Thoracic aorta (tissue), 2 donors: ENCODE measurements at places on chromosomes 3 and 15. TPM values are rescaled to one million over a fixed set of nuclear protein-coding genes. Genes with fewer than 3 reads are reported as not detected.

GRCh38 chr15:50275908-50276307 is 10.4 kb upstream of the HDC start:
- no peak for DNase-seq

DNA sequence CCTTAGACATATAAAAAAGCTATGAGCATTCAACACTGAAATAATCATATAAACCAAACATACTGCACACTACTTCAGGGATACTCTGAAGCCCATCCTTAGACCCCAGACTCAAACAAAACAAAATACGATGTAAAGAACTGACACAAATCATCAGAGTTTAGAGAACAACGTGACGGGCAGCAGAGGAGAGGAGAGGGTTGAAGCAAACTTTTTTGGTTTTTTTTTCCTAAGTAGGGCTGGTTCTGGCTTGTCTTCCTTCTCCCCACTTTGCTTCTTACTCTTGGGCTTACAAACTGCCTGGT is 34.7 kb downstream of the GAP43 start:
- no peak for DNase-seq

- no peak for DNase-seq
Measured at GRCh38 chr3:13123765-13124164, 50.5 kb upstream of the IQSEC1 start.

Gene CD96
- 13.7 TPM for total RNA-seq

- DNase-seq = no peak
Measured at GRCh38 chr15:99247062-99247461, 2.3 kb downstream of the TTC23 start.

DNA sequence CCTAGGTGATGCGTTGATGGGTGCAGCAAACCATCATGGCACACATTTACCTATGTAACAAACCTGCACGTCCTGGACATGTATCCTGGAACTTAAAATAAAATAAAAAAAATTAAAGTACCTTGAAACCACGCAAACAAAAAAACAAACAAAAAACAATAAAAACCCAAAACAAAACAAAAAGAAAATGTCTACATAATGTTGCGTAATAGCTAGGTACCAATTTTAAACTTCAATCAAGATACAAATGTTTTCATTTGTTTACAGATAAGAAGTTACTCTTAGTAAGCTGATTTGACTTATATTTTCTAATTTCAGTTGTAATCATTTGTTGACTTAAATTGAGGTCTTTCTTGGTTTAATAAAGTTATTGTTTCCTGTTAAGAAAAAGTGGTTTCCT is 349.6 kb upstream of the KCNMB2 start:
- no peak for DNase-seq

DNA sequence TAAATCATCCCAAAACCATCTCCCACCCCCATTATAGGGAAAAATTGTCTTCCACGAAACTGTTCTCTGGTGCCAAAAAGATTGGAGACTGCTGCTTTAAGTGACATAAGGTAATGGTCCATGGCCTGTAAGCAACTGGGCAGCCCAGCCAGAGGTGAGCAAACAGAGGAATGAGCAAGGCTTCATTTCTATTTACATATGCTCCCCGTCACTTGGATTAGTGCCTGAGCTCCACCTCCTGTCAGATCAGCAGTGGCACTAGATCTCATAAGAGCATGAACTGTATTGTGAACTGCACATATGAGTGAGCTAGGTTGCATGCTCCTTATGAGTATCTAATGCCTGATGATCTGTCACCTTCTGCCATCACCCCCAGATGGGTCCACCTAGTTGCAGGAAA is 1159.8 kb upstream of the ALCAM start:
- DNase-seq = no peak

Gene CDCP1
- total RNA-seq = 7.3 TPM

GRCh38 chr3:194301730-194302129 is 49.4 kb downstream of the CPN2 start:
- DNase-seq = no peak

Gene PP2D1
- total RNA-seq = not detected

Gene SPTBN5
- 3.9 TPM for total RNA-seq

Gene AMT
- 7.0 TPM for total RNA-seq

Gene ARMC8
- 82.7 TPM for total RNA-seq

GRCh38 chr3:150006794-150007193 is 36.1 kb upstream of the PFN2 start:
- DNase-seq = no peak

- no peak for DNase-seq
Measured at GRCh38 chr3:114392831-114393230, 99.0 kb downstream of the TIGIT start.

GRCh38 chr3:160005004-160005403 is 16.4 kb downstream of the IL12A start:
- DNase-seq = no peak

DNA sequence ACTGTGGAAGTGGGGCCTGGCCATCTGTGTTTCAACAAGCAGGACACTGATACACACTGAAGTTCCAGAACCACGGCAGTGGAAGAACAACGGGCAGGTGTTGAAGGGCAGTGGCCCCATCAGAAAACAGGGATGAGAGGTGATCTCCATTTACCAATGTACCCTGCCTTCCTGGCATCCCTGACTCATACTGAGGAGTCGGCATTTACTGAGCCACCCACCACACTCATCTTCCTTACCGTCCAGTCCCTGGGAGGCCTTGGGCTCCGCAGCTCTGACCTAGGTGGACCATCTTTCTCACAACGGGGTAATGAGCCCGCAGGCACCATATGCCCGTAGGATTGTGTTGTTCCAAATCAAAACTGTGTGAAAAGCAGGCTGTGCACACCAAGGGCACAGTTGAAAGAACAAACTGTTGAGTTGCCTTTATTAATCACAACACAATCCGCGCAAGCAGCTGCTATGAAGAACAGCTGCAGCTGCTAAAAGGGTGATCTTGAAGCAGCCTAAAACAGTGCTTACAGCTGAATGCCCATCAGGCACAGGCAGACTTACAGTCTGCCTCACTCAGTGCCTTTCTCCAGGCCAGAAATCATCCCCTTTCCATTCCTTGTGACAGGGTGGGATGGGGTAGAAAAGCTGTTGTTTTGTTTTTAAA is 12.9 kb downstream of the MB21D2 start:
- no peak for DNase-seq

DNA sequence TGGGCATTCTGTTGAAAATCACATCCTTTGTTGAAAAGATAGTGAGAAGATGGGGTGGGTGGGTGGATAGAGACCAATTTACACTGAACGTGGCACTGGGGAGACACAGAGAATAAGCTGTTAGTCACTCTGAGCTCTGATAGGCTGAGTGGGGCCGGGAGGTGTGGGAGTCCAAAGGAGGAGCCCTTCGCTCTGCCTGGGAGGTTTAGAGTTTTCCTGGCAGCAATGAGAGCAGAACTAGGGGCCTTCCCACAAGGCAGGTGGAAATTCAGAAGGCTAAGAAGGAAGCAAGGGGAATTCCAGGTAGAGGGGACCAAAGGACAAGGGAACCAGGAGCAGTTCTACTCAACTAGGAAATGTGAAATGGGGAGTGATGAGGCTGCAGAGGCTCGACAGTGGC is 272.7 kb downstream of the RPLP1 start:
- no peak for DNase-seq

- no peak for DNase-seq
Measured at GRCh38 chr3:62238003-62238402, 135.3 kb downstream of the FEZF2 start.

Gene LIPC
- not detected for total RNA-seq

DNA sequence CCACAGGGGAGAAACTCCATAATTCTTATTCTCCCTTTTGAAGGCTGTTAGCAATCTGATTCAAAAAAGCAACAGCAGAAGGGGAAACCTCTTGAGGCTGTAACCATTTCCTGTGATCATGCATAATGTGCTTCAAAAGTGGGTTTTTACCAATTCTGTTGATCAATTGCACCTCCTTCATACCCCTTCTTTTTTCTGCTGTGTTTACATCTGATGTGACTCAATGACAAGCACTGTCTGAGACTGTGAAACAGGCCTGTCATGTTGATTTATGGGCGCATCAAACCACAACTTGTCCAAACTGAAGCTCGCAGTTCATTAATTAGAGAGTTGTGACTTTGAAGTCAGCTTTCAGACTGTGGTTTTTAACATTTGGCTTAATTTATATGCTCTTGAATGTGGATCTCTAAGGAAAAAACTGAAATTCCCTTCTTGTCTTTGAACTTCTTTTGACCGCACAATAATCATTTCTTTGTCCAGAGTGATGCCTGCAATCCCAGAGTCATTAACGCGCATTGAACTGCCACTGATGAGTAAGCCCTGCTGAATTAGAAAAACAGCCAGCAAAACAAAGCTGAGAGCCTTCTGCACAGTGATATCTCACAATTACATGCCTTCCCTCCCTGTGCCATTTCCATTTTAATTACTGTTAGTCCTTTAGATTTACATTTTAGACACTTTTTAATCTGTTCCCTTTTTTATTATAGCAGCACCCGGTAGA is 532.8 kb downstream of the FOXP1 start:
- no peak for DNase-seq

DNA sequence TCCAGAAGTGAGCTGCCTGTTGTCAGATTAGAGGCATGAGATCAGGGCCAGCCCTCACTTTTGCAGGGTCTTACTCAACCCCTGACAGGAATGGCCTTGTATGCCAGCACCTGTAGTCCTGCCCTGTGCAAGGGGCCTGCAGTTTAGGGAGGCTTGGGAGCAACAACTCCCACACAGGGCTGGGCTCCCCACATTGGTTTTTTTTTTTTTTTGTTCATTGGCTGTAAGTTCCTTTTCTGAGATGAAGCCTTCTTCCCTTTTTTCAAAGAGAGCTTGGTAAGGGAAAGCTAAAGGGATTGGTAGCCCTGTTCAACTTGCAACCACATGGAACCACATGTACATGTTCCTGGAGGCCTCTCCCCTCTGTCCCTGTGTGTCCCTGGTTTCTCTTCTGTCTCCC is 46.4 kb downstream of the TNFAIP8L3 start:
- no peak for DNase-seq

DNA sequence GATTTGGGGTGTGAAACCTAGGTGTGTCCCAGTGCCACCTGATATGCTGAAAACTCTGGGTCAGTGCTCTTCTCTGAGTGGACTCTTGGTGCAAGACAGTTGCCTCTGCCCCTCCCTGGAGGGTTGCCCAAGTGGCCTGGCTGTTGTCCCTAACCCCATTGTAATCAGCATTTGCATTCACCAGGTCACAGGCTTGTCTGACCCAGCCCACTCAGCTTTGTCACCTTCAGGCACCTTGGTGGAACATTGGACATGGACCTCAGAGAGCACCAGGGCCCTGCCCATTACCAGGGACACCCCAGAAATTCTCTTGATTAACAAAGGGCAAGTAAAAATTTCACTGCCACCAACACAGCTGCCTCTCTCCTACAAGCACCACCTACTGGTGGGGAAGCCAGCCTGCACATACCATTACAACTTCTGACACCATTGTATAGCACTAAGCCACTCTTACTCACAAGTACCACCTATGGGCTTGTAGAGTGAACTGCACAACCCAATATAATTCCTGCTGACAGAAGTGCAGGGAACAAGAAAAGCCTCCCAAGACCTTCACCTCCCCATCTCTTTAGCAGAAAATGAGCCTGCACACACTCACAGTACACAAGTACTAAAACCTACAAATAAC is 324.6 kb downstream of the EPHA6 start:
- DNase-seq = no peak

DNA sequence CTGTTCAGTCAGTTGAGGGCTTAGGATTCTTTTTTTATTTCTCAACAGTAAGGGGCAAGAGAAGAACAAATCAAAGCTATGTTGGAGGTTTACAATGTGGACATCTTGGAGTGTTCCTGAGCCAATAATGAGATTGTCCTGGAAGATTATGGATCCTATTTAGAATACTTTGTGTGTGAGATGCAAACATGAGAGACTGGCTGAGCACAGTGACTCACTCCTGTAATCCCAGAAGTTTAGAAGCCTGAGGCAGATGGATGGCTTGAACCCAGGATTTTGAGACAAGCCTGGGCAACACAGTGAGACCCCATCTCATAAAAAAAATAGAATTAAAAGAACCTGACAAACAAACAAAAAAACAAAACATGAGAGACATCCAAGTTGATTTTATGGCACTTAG is 351.6 kb downstream of the GAP43 start:
- no peak for DNase-seq

- no peak for DNase-seq
Measured at GRCh38 chr3:31181661-31182060, 287.2 kb upstream of the GADL1 start.

DNA sequence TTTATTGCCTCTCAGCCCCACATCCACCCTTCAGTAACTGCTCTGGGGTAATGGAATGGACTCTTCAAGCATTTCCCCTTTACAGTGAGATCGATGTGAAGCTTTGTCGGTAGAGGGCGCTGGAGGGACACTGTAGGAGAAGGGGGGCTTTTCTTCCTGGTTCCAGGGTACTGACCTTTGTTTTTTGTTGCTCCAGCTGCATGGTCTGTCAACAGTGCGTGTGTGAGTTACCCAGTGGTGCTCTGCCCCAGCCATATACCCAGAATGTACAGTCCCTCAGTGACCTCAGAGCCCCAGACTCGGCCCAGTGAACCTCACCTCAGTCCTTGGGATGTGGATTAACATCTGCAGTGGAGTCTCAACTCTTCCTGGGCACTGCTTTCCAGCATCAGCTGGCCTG is 180.3 kb upstream of the TSC22D2 start:
- peak; percentile 10 for DNase-seq

Gene SNURF
- total RNA-seq = 17.7 TPM

DNA sequence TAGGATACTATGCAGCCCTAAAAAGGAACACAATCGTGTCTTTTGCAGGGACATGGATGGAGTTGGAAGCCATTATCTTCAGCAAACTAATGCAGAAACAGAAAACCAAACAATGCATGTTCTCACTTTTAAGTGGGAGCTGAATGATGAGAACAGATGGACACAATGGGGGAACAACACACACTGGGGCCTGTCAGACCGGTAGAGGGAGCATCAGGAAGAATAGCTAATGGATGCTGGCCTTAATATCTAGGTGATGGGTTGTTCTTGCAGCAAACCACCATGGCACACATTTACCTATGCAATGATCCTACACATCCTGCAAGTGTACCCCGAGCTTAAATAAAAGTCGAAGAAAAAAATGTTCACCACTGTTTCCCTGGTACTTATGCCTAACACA is 17.5 kb downstream of the SENP7 start:
- no peak for DNase-seq

- DNase-seq = no peak
Measured at GRCh38 chr3:186569779-186570095, 783 bp upstream of the DNAJB11 start.

GRCh38 chr15:101309436-101310160 is 14.6 kb upstream of the SNRPA1 start:
- DNase-seq = no peak

Gene SEMA6D
- total RNA-seq = 15.3 TPM

Gene SPPL2A
- total RNA-seq = 500 TPM

GRCh38 chr3:126413693-126414080 is 19.0 kb downstream of the CFAP100 start:
- no peak for DNase-seq

Gene IL12A
- not detected for total RNA-seq

- DNase-seq = no peak
Measured at GRCh38 chr3:39291903-39292329, 12.1 kb upstream of the CX3CR1 start.

Gene GP5
- total RNA-seq = not detected

- DNase-seq = no peak
Measured at GRCh38 chr3:156409694-156410093, 145.2 kb downstream of the SSR3 start.

Gene REC114
- not detected for total RNA-seq

GRCh38 chr15:100902436-100903167 is 16.6 kb upstream of the LRRK1 start:
- peak; percentile 30 for DNase-seq

Gene ZNF80
- not detected for total RNA-seq
